ENCODE measurements at places on chromosomes 5 and 9.

DNA sequence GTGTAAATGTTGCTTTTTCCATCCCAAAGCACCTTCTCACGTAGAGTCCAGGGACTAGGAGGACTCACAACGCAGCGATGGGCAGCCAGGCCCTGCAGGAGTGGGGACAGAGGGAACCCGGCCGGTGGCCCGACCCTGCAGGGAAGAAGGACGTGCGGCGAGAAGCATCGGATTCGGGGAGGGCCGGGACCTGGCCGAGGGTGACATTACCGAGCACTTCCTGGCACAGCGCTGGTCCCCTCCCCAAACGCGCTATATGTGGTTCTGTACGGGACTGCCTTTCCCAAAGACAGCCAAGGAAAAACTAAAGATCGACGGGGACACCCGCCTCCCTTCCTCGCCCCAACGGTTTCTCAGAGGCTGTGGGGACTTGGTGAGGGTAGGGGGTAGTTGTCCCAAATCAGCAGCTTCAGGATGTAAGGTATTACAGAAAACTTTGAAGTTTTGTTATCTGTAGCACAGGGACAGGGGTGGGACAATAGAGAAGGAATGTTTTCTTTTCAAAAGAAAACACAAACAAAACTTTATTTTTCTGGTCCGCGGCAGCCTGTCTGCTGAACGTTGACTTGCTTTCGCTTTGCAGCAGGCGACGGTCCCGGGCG lies 887 bp upstream of the MAP3K1 start:
- no peak for DNase-seq

DNA sequence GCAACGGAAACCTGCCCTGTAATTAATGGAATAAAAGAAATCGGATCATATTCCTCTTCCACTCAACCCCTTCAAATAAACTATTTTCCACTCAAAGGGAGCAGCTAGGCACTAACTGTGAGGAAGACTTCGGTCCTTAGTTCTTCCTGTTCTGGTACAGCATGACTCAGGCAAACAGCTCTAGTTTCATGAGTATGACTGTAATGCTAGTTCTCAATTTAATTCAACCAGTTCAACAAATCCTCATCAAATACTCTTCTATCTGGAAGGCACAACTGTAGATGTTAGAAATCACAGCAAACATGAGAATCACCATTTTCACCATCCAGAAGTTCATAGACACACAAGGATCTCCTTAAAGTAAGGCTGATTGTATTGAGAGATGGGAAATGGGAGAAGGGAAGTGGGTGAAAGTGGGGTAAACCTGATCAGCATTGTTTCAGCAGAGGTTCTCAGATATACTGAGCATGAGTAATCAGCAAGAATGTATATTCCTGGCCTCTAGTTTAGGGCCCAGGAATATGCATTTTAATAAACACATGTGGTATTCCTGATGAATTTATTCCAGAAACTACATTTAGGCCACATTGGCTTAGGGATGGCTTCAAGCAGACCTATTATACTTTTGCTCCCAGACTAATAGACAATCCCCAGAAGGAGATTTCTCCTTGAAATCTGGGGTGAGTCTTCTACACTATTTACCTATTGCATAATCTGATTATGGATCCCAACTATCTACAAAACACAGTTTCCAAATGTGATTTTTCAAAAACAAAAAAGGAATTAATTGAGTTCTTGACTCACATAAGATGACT lies 141.1 kb upstream of the SLC12A2 start:
- DNase-seq = peak; percentile 79

- no peak for DNase-seq
These were observed 311.6 kb downstream of the PLK2 start for GRCh38 chr5:58148254-58148775.

GRCh38 chr9:116030517-116030916 lies 123.1 kb upstream of the PAPPA start:
- DNase-seq = no peak

- no peak for DNase-seq
These were observed 63.5 kb upstream of the CCL21 start for GRCh38 chr9:34773306-34773910.
